ENCODE measurements at places on chromosomes 7 and 10.

- DNase-seq, result no peak
These were observed 18.9 kb downstream of the RCC1L start for GRCh38 chr7:75054744-75055143.

DNA sequence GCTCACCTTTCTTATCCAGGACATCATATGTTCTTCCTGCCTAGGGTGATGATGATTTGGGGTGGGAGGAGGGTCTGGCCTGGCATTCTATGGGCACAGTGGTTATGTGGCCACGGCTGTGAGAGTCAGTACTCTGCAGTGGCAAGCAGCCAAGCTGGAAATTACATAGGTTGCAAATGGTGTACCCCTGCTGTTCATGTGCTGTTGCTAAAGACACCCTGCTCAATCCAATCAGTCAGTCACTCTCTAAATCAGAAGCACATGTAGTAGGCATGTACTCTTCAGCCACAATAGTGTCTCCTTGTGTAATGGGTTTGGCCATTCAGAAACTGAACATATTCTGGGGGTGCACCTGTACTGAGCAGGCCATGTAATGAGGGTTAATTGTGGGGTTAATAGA is 449.1 kb upstream of the ANKRD30A start:
- no peak for DNase-seq

- DNase-seq, result no peak
These were observed 141.6 kb upstream of the AKR1E2 start for GRCh38 chr10:4684434-4684833.

DNA sequence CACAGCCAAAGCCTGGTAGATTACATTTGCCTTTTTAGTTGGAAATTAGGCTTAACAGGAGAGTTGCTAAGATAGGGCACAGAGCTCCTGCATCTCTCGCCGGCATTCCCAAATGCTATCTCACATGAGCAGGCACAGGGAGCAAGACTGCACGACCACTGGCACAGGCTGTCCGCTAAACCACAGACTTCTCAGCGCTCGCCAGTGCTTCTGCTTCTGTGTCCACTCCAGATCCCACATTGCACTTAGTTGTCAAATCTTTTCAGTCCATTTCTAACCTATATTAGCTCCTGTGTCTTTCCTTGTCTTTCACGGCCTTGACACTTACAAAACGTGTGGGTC is 138.9 kb downstream of the EGFR start:
- no peak for DNase-seq

- no peak for DNase-seq
These were observed 68.9 kb downstream of the KLF6 start for GRCh38 chr10:3716093-3716492.

DNA sequence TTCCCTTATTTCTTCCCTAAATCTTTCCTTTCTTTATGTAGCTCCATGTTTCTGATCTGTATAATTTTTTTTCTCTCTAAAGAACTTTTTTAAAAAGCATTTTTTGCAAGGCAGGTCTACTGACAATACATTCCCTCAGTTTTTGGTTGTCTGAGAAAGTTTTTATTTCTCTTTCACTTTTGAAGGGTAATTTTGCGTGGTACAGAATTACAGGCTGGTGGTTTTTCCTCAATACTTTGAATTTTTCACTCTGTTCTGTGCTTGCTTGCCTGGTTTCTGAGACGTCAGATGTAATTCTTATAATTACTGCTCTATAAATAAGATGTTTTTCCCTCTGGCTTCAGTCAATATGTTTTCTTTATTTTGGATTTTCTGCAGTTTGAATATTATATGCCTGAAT is 205.4 kb upstream of the VSTM2A start:
- no peak for DNase-seq

DNA sequence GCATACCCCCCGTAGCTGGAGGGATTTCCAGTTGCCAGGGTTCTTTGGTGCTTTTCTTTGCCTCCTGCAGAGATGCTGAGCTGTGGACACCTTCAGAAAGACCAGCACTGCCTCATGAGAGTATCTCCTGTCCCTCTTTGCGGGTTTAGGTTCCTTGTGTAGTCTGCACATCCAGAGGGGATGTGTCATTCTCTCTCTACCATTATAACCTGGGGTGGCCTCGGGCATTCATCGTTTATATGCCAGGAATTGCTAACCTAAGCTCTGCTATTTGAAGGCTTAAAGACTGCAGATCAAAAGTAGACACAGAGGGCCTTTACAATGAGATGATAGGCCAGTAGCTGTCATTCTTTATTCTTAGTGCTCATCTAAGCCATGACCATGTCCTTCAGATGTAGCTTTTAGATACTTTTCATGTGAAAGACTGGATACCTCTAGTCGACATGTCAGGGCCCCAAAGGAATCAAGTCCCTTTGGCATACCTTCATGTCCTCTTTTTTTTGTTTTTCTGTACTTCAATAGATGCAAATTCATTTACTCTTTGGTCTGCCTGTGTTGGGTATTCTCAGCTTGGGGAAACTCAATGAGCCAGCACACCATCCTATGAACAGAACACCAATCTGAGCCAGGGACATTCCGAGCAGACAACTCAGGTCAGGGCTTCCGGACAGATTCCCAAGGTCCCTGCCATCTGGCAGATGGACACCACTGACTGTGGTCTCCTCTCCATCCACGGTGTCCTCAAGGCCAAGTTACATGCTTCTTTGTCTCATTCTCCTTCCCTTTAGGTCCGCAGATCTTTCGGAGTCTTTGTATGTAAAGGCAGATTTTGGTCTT is 129.3 kb downstream of the NRF1 start:
- no peak for DNase-seq

DNA sequence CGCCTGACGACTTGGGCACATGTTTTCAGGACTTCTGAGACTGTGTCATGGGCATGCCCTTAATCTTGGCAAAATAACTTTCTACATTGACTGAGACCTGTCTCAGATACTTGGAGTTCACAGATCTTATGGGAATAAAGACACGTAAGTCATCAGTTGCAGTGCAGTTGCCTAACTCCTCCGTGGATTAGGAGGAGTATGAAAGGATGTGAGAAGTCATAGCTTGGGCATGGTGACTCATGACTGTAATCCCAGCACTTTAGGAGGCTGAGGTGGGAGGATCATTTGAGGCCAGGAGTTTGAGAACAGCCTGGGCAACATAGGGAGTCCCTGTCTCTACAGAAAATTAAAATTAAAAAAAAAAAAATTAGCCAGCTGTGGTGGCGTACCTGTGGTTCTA is 49.6 kb downstream of the EXOC6 start:
- no peak for DNase-seq

- DNase-seq, result no peak
These were observed 20.3 kb upstream of the PAX2 start for GRCh38 chr10:100725071-100725471.

- DNase-seq, result no peak
These were observed 24.0 kb downstream of the BZW2 start for GRCh38 chr7:16670021-16670420.

DNA sequence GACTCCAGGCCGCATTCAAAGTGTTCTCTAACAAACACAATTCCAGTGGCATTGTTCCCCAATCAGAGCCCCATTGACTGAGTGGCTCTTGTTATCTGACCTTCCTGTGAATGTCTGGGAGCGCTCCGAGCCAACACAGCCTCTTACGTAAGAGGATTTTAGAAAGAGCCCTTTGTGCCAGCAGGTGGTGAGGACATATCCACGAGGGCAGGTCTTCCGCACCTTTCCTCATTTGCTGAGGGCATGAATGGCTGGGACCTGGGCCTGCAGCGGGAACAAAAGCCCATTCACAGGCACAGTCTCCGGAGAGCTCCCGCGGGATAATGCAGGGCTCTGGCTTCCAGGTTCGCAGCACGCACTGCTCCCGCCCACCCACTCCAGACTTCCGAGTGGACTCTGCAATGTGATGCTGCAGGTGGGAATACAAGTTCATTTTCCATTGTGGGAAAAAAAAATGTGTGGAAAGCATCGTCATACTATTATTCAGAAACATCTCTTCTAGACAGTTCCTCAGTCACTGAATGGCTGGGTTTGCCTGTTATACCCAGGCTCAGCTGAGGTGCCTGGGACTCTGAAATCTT is 295.0 kb upstream of the IGFBP3 start:
- no peak for DNase-seq

DNA sequence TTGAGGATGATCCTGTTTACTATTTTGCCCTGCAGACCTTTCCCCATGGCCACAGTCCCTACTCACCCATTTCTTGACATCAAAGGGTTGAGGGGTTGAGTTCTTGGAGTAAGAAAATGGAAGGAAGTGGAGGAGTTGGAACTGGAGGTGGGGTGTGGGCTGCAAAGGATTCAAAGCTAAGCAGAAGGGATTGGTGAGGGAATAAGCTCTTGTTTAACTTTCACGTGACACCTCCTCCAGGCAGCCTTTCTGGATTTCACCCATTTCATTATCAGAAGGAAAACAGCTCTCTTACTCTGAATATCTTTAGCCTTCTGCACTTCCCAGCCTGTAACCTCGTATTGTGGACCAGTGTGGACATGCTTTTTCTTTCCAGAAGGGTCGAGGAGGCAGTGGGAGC is 13.7 kb downstream of the MOSPD3 start:
- no peak for DNase-seq

DNA sequence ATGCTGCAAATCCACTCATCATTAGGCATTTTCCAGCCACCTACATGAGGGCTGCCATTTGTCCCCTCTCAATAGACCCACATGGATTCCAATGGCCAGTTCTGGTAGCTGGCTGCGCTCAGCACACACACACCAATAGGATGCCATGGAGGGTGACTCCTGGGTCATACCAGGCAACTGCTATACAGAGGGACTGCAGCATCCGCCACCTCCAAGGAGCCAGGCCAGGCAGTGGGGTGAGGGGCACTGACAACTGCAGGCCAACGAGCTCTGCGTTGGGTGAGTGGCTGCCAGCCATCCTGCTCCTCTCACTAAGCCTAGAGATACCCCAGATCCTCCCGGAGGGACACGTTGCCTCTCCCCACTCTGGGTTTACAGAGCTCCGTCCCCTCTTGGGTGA is 118.8 kb upstream of the NANOS1 start:
- no peak for DNase-seq

- no peak for DNase-seq
These were observed 70.1 kb upstream of the EEPD1 start for GRCh38 chr7:36082910-36083309.

DNA sequence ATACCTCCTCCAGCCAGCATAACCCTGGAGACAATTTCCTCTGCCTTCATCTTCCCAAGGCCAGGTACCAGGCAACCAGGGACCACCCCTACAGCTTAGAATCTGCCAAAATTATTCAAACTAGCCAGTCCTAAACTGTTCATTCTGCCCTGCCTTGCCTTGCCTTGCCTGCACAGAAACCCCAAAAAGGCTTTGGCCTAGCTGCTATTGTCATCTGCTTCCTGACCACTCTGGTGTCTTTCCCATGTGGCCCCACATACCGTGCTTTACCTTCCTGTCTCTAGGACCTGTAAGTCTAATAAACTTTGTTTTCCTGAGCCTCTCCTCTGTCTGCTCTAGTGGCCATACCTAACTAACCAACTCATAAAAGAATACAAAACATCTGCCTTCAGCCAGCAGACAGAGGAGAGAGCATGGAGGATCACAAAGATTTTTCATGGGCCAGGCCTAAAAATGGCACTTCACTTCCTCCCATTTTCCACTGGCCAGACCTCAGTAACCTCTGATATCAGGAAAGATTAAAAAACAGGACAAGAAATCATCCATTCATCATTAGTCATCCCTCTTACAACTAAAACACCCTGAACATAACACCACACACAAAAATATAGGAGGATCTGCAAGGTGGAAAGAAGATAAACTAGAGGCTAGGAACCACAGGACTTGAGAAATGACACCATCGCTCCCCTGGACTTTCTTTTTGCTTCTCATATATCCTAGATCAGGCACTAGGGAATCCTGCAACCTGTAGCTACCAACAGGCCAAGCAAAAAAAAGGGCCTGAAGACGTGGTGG is 51.5 kb downstream of the IMMP2L start:
- no peak for DNase-seq

- DNase-seq, result no peak
These were observed 22.2 kb upstream of the RASSF4 start for GRCh38 chr10:44937196-44938005.

GRCh38 chr7:137657476-137658189 is 189.1 kb downstream of the DGKI start:
- DNase-seq, result no peak

DNA sequence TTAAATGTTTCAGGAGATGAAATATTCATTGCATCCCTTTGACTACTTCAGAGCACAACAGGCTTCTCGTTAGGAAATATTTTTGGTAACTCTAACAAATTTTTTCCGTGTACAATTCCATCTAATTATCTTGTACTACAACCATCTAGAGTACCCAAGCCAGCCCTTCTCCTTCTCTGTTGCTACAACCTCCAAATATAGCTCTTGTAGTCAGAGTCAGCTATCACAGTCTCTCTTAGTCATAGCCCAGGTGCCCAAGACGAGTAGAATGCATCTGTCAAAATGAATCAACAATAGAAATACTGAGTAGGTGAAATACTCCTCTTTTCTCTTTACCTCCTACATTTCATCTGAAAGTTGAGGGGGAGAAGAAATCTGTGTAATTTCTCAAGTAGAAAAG is 74.0 kb downstream of the INHBA start:
- DNase-seq, result no peak

DNA sequence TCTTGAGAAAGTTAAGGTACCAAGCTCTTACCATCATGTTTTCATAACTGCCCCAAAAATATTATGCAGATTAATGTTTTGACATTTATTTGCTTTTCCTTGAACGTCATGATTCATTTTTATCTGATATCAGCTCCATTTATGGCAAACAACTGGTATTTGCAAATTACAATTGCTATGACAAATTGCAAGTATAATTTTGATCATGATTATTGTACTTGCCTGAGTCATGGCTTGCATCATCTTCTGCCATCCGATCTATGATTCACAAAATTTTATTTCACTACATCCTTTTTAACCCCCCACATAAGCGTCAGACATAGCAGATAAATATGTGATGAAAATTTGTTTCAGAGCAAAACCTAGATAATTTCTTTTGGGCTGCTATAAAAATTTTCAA is 155.0 kb downstream of the STK31 start:
- no peak for DNase-seq

- no peak for DNase-seq
These were observed 1083.9 kb downstream of the SORCS3 start for GRCh38 chr10:105725007-105725406.
